ENCODE measurements at places on chromosomes 3 and 15.
A peak's percentile ranks its signal among the peaks of the same experiment; 100 is the strongest.

DNA sequence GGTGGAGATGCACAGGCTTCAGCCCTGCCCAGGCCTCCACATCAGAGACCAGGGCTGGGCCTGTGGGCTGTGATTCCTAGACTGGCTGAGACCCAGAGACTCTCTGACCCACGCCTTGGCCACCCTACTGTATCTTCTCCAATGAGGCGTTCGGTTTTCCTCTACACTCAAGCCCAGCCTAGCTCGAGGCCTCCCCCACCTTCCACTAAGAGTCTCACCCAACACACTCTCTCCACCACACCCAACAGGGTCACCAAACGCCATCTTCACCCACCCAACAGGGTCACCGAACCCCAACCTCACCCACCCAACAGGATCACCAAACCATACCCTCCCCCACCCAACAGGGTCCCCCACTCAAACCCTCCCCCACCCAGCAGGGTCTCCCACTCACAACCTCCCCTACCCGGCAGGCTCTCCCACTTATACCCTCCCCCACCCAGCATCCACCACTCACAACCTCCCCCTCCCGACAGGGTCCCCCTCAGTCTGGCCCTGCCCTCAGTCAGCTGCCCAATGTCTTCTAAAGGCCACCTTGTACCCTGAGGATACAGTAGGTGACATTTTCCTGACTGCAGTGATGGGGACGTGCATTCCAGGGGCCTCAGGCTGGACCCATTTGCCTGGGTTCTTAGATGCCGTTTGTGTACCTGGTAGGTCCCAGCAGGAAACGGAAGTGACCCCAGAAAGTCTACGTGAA, 20.4 kb downstream of the CFAP100 start:
- DNase-seq, result no peak

DNA sequence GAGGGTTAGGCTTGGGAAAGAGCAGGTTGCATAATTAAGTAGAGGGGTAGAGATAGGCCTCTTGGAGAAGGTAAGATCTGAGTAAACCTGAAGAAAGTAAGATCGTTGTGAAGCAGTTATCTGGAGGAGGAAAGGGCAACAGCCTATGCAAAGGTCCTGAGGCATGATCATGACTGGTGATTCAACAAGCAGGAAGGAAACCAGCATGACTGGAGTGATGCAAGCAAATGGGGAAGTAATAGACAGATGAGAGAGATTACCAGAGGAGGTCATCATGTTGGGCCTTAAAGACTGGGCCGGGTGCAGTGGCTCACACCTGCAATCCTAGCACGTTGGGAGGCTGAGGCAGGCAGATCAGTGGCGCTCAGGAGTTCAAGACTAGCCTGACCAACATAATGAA, 360.2 kb downstream of the EPHB1 start:
- no peak for DNase-seq

DNA sequence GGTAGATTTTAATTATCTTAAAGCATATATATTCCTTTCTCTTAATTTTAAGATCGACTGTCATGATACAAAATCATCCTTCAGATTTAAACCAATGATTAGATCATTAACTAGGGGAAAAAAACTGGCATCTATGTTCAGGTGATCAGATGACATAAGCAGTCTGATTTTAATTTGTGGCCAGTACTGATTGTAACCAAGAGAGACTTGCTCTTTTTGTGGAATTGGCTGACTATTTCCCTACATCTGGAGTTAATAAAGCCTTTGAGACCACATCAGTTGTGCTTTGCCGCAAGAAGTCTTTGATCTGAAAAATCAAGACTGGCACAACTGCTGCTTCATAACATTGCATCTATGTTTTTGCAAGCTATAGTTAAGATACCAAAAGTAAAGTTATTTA, 148.4 kb upstream of the CGNL1 start:
- DNase-seq, result no peak

DNA sequence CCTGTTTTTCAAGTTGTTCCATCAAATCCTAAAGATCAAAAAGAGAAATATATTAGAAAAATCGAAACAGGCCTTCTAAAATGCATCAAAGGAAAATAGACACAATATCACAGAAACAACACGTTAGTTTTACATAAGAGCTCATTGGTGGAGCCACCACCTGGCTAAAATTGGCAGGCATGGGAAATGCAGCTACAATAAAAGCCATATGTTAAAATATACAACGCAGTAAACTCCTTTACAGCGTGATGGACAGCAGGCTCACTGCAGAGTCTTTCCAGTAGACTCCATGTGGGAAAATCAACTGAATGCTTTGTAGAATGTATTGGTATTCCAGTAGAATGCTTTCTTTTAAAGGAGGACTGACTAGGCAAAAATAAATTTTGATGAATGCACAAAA, 40.9 kb upstream of the MYO5C start:
- DNase-seq, result no peak

DNA sequence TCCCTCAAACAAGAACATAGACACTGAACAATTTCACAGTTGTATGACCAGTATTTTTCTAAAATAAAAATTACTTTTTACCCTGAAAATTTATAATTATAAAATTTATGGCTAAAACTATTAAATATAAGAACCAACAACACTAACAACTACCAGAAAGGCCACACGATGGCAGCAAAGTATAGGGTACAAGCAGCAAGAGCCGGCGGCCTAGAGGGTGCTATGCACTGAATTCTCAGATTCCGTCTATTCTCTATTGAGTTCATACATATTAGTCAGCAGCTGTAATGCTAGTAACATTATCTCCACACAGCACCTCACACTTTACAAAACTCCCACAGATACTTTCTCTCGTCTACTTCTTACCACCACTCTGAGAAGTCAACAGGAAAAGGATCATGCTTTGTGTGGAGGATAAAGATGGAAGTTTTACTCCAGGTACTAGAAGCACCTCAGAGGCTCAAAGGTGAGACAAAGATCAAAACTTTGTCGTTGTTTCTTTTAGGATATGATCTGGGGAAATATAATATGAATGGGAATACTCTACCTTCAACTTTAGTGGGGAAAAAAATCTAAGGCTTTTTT, 160.5 kb downstream of the FGF12 start:
- peak; percentile 67 for DNase-seq

- DNase-seq, result peak; percentile 55
These were observed 60.5 kb downstream of the LPP start for GRCh38 chr3:188214442-188214841.

DNA sequence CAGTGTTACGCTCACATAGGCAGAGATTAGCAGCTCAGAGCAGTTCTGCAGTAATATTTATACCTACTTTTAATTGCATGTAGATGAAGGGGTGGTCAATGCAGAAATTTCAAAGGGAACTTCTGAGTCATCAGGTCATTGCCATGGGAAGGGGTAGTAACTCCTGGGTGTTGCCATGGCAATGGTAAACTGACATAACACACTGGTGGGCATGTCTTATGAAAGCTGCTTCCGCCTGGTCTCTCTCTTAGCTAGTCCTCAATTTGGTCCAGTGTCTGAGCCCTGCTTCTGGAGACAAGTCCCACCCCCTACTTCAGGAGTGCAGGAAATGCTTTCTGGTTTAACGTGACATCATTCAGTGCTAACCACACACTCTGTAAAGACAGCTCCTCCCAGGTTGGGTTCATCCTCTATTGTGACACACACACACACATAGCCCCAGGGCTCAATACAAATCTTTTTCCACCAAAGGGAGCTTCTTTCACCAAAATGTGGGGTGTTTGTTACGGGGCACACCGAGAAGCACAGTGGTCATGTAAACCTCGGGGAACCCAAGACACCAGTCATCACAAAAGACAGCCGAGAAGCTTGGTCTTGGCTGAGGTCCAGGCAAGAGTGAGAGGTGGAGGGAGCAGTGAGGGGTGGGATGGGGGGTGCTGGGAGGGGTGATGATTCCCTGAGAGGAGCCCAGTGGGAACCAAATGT, 74.5 kb downstream of the TLE3 start:
- DNase-seq, result peak; percentile 92

- no peak for DNase-seq
These were observed 3.9 kb downstream of the MST1R start for GRCh38 chr3:49899815-49900214.

DNA sequence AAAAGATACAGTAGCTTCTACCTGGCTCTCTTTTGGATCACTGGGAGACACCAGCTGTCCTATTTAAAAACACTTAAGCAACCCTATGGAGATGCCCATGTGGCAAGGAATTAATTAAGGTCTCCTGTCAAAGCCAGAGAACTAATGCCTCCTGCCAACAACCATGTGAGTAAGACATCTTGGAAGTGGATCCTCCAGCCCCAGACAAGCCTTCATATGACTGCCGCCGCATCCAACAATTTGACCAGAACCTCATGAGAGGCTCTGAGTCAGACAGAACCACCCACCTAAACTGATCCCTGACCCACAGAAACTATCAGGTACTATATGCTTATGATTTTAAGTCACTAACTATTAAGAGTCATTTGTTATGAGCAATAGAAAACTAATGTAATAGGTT, 22.3 kb downstream of the IFT80 start:
- DNase-seq, result no peak

- DNase-seq, result no peak
These were observed 4.4 kb downstream of the CPLX3 start for GRCh38 chr15:74830868-74831267.

DNA sequence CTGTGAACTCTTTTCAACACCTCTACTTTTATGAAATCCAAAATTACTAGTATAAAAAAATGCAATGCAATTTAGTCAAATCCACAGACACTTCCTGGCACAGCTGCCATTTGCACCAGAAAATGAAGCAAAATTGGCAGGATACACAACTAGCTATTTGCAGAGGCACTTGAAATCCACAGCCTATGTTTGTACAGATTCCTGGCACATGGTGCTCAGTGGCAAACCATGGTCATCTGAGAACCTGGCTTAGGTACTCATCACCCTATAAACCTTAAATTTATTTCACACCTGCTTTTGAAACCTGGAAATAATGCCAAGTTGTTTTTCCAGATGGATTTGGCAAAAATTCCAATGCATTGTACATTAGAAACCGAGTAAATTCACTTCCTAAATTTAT, 20.2 kb upstream of the PPM1L start:
- no peak for DNase-seq

- no peak for DNase-seq
These were observed 10.0 kb downstream of the TIMMDC1 start for GRCh38 chr3:119508172-119508845.

DNA sequence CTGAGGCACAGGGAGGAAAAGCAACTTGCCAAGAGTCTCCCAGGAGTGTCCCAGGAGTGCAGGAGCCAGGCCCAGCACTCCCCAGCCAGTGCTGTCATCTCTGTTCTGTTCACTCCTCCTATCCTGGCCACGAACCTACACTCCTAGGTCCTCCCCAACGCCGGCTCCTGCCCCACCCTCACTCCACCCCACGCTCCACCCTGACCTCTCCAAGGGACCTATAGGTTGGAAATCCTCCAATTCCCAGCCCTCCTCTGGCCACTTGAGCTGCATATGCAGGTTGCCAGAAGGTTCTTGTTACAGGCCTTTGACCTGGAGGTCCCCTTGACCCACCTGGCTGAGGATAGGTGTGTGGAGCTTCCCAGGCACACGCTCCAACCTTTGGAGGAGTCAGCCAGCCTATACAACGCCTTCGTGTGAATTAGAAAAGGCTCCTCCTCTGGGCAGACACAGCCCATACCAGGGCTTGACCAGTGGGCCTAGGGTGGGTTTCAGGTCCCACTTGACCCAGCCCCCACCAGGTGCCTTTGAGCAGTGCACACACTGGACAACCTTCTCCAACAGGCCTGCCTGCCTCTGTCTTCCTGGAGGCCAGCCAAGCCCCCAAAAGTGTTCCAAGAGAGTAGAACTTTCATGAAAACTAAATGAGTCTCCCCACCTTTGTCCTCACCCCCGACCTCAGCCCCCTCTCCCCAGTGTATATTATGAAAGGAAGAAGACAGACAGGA, 167.2 kb upstream of the TLE3 start:
- no peak for DNase-seq

- peak; percentile 30 for DNase-seq
These were observed 25.6 kb downstream of the LYSMD4 start for GRCh38 chr15:99707473-99708270.

- DNase-seq, result no peak
These were observed 178.2 kb upstream of the CGNL1 start for GRCh38 chr15:57198131-57198530.

DNA sequence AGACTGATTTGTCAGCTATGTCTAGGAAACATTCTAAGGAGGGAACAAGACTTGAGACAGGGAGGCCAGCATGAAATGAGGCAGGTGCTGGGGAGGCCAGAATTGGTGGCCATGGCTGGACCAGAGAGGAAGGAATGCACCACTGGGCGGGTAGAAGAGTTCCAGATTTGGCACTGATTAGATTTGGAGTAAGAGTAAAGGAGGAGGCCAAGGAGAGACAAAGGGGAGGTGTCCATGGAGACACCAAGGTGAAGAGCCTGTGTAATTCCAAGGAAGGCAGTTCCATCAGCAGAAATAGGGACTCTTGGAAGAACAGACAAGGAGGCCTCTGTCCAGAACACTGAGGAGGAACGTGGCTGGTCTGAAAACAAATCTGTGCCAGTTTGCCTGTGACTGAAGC, 1.8 kb downstream of the ARNT2 start:
- DNase-seq, result no peak

- no peak for DNase-seq
These were observed 17.8 kb upstream of the FGF12 start for GRCh38 chr3:192745150-192745549.

DNA sequence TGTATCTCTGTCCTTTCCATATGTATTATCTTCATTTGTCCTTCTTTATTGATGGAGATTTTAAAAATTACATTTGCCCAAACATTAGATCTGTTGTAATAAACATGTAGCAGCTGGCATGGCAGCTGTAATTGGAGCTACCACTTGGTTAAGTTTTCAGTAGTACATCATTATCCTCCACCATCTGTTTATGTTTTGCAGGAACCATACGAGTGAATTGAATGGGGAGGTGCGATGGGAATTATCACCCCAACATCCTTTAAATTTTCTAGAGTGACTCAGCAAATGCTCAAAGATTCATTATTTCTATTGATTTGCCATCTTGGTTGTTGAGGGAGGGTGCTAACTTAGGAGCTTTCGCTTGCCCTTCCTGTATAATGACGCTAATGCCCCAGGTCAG, 32.6 kb upstream of the NOX5 start:
- DNase-seq, result no peak

DNA sequence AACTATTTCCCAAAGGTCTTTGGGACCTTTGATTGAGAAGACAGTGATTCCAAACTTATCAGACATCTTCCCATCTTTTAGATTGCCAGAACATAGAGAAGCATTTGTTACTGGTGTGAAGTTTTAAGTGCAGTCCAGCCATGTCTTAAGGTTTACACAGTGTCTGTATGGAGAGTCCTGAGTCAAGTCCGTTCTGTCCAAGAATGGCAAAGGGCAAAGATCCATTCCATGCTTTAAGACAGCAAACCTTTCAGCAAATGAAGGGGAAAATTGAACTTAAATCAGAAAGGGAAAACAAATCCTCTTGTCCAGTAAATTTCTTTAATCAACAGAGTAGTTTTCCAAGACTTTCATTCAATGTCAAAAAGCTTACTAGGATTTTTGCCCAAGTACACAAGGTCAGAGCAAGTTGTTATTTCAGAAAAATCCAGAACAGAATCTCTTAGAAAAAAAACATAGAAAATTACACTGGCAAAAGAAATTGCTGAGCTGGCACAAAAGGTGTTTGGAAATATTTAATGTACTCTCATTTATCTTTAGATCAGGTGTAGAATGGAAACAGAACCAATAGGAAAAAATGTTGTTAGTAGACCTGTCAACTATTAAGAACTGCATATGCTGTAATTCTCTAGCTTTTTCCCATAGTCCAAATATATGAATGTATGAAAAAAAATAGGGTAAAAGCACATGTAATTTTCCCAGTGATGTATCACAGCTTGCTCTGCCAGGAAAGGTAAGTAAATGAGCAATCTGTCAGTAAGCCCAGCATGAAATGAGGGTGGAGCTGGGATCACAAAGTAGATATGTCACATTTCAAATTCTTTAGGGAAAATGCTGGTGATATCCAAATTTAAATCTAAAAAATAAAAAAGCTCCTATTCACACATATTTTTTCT, 1099.9 kb downstream of the TUSC7 start:
- no peak for DNase-seq
